Kidney epithelial cell (primary cell): ENCODE measurements at places on chromosomes 11 and 22.
A peak's percentile ranks its signal among the peaks of the same experiment; 100 is the strongest.

DNA sequence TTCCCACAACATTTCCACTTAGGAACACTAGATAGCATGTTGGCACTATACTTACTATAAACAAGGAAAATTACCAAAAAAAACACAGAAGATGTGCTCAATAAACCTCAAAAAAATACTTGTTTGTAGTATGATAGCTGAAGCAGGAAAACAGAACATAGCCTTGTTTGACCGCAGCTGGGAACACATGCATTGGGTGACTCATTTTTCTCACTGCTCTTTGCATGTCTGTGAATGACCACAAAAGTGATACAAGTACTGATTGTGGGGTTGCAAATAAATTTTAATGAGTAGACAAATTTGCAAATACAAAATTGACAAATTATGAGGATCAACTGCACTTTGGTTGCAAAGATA lies 22.8 kb upstream of the GUCY1A2 start:
- DNase-seq = peak; percentile 62

GRCh38 chr22:11598492-11599440 lies 3929.2 kb upstream of the OR11H1 start:
- no peak for DNase-seq

- no peak for DNase-seq
Observed at GRCh38 chr22:40651057-40651456, 14.5 kb upstream of the MRTFA start.

DNA sequence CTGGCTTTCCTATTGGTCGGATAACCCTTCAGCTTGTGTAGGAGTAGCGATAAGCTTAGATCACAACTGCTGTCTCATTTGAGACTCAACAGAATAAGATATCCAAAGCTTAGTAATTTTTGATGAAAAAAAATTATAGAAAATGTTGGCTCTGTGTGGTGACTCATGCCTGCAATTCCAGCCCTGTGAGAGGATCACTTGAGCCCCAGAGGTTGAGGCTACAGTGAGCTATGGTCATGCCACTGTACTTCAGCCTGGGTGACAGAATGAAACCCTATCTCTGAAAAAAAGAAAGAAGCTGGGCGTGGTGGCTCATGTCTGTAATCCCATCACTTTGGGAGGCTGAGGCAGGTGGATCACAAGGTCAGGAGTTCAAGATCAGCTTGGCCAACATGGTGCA lies 55.6 kb upstream of the RRM1 start:
- no peak for DNase-seq

- DNase-seq = peak; percentile 77
Observed at GRCh38 chr11:128709402-128709801, 15.5 kb downstream of the FLI1 start.

GRCh38 chr11:102061276-102061675 lies 14.0 kb downstream of the CFAP300 start:
- no peak for DNase-seq

DNA sequence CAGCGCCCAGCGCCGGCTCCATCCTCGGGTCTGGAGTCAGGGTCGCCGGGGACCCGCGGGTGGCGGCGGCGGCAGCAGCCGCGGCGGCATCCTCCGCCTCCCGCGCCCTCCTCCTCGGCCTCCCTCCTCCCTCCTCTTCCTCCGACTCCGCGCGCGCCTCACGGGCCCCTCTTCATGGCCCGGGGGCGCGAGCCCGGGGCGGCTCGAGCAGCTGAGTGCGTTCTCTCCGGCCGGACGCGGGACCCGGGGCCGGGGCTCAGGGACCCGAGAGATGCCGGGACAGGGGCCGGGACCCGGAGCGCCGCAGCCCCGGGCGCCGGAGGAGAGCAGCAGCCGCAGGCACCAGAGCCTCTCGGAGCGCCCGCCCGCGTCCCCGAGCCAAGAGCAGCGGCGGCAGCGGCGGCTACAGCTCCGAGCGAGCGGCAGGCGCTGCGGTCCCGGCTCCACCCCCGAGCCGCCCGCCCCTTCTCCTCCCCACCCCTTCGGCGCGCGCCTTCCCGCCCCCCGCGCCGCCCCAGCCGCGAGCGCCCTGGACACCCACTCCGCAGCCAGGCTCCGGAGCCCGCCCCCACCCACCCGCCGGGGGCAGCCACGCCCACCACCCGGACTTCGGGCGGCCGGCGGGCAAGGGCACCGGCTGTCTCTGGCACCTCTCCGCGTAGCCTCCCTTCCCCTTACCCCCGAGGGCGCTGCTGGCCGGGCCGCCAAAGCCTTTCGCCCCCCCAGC lies at the start of gene CHST1:
Gene CHST1, minus strand, starts transcription at position 417 of the 727 bp plus-strand sequence. CDS start 14,699 bp downstream, outside the sequence.
- no peak for DNase-seq

DNA sequence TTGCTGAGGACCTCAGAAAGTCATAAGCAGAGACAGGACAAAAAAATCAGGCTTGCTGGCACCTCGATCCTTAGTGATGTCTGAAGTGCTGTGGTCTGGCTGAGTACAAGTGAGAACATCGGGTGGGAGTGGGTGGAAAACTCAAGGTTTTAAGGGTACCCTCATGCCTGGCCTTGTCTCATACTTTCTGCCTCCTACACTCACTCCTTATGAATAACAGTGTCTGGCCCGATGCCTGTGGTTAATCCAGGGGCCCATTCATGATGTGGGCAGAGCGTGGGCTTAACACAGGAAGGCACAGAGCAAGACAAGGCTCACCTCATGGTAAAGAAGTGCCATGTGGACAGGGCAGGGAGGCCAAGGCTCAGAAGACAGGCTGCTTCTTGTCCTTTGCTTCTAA lies 11.0 kb upstream of the UCP3 start:
- DNase-seq = no peak

- DNase-seq = no peak
Observed at GRCh38 chr11:117752721-117753237, 44.2 kb downstream of the DSCAML1 start.

- no peak for DNase-seq
Observed at GRCh38 chr11:267491-267994, 10.7 kb upstream of the NLRP6 start.

- DNase-seq = no peak
Observed at GRCh38 chr11:110473706-110474105, 44.0 kb downstream of the FDX1 start.

- DNase-seq = no peak
Observed at GRCh38 chr11:6862961-6863360, at the start of gene OR10A2. Gene OR10A2, plus strand, starts transcription at chr11:6863057. Its CDS starts 6,698 bp downstream, at chr11:6869755.

DNA sequence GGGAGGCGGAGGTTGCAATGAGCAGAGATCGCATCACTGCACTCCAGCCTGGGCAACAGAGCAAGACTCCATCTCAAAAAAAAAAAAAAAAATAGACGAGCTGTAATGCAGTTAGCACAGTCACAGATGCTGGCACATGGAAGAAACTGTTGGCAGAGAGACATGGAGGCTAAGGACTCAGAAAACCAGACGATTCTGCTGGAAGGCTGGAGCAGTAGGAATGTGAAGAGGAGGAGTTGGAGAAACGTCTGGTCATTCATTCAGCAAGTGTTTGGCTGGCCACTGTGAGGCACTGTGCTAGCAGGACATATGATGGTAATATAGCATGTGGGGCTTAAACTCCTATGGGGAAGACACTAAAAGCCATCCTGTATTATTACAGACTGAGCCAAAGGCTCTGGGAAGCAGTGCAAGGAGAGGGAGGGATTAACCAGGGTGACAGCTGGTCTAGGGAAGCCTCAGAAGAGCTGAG lies 5.0 kb downstream of the UQCR10 start:
- no peak for DNase-seq

- DNase-seq = peak; percentile 63
Observed at GRCh38 chr11:19200410-19201201, 1.2 kb downstream of the CSRP3 start.

GRCh38 chr22:50339945-50340879 lies 2.9 kb upstream of the PPP6R2 start:
- no peak for DNase-seq

- no peak for DNase-seq
Observed at GRCh38 chr22:22981670-22982571, 88.4 kb upstream of the GNAZ start.

DNA sequence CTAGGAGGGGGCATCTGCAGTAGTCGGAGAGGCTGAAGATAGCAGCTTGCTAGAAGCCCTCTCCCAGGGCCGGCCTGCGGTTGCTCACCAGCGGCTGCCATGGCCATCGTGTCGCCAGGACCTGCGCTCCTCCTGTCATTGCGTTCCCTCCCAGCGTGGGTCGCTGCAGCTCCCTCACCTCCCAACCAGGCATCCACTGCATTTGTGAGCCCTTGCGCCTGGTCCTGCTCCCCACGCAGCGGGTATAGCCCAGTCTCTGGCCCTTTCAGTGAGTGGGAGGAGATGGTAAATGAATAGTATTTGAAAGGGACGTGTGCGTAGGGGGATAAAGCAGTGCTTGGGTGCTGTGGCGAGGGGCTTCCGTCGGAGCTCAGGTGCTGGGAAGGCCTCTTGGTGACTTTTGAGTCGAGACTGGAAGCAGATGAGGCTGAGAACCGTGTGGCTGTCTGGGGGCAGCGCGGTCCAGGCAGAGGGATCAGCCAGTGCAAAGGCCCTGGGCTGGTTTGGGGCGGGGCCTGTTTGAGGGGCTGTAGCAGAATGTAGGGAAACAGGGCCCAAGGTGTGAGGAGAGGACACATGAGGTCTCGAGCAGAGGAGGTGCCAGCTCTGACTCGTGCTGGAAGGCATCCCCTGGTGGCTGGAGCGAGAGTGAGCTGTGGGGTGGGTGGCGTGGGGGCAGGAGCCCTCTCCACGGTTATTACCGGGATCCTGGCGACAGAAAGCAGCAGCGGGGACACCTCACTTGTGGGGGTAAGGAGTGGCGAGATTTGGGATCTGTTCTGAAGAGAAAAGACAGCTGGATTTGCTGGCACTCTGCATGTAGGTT lies 39.3 kb downstream of the LRP5 start:
- DNase-seq = no peak

GRCh38 chr11:92297567-92298553 lies 73.2 kb downstream of the FAT3 start:
- no peak for DNase-seq

- no peak for DNase-seq
Observed at GRCh38 chr11:12764187-12764914, 90.1 kb downstream of the TEAD1 start.

DNA sequence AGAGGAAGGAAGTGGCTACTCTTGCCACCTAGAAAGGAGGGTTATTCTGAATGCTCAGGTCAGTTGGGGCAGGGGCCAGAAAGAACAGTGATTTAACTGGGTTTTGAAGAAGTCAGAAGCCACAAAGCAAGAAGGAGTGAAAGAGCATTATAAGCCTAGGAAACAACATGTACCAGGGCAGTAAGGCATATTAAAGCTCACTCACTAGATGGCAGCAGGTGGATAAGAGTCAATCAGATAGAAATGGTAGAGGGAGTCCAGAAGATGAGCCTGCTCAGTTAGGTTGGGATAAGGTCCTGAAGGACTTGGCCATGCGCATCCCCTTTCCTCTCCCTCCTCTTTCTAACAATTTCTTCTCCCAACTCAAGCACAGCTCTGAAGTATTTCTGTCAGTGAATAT lies 22.0 kb upstream of the PATE1 start:
- no peak for DNase-seq

- DNase-seq = no peak
Observed at GRCh38 chr22:38073150-38074130, 10.5 kb downstream of the SLC16A8 start.

GRCh38 chr22:39773976-39774539 lies 119.5 kb downstream of the ENTHD1 start:
- DNase-seq = no peak

- no peak for DNase-seq
Observed at GRCh38 chr11:104339380-104339831, 175.5 kb upstream of the PDGFD start.

DNA sequence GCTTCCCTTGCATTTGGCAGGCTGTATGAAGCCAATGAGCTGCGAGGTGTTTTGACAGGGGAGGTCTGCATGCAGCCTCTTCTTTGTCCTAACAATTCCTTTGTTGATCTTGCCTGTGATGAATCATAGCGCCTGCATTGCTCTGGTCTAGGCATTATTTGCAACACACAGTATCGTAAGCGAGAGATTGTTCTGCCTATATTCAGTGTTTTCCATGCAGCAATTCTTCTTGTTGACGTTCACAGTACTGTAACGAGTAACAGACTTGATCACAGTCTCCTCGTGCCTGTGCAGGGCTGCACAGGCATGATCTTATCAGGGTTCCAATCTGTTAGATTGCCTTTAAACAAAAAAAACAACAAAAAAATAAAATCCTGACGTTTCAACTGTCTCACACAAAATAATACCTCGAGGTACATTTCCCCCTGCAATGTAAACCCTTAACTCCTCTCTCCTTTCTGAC lies 13.9 kb upstream of the ADSL start:
- DNase-seq = no peak

DNA sequence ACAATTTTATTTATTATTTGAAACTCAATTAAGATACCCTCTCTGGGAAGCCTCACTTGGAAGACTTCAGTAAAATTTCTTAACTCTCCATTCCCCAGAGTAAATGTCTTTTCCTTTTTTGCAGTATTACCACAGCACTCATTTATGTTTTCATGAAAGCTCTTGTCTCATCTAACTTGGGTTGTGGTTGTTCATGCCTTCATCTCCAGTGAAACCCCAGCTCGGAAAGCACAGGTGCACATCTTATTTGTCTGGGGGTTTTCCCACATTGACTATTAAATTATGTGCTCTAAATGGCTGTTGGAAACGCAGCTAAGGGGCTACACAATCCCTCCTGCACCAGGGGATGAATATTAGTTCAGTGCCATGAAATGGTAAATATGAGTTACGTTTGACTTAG lies 954.2 kb upstream of the RAG2 start:
- DNase-seq = no peak

DNA sequence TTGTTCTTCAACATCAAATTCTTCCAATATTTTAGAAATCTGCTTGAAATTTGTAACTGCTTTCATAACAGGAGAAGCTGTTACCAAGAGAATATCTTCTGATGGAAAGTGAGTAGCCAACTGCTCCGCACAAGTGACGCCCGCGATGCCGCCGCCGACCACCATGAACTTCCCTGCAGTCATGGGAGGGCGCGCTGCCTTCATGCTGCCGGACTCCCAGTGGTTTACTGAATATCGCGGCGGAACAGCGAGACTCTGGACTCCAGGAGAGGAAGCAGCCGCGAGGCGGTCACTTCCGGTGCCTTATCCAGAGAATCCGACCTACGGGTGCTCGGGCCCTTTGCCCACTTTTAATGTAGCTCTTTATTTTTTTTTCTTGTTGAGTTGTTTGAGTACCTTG lies 190.6 kb downstream of the GUCY1A2 start:
- DNase-seq = no peak

- no peak for DNase-seq
Observed at GRCh38 chr11:95148938-95149337, 59.3 kb downstream of the ENDOD1 start.

GRCh38 chr22:26852176-26852575 lies 194.8 kb downstream of the MIAT start:
- no peak for DNase-seq
